Ovary (tissue), 10 donors: ENCODE measurements at places on chromosomes 7 and 10.

DNA sequence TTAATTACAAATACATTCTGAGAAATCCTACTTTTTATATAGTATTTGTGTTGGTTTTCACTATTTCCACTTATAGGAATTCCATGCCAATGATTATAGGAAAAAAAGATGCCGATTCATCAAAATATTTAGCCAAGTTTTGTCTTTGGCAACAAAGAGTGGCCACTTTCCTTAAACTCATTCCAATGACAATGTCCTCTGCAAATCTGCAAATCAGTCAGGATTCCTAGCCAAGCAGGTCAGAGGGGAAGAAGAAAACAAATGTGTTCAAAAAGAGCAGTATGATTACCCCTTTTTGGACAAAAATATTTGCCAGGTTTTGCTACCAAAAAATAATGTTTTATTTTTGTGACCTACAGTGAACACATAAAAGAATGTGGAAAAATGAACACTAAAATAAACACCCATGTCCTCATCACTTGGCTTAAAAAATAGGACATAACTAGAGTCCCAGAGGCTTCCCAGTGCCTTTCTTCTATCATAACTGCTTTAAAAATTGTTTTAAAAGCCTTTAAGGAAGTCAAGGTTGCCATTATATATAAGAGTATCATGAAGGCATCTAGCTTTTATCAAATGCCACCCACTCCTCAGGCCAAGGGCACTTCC is 125.9 kb downstream of the ADAM12 start:
- H3K4me3 ChIP-seq = no peak overlapping the region
- no peak for DNase-seq
- peak overlapping the region; percentile 69 for H3K27ac ChIP-seq

GRCh38 chr7:121302214-121302745 is 26.5 kb upstream of the WNT16 start:
- peaks cover under 1% of the 10 kb centered on the region for H3K27me3 ChIP-seq
- no peaks in the 10 kb centered on the region for H3K4me1 ChIP-seq
- no peak for DNase-seq
- no peak overlapping the region for H3K4me3 ChIP-seq
- no peaks in the 10 kb centered on the region for H3K36me3 ChIP-seq
- H3K27ac ChIP-seq = no peak overlapping the region

GRCh38 chr10:119466076-119466475 is 76.4 kb downstream of the RGS10 start:
- H3K27ac ChIP-seq = no peak overlapping the region
- no peaks in the 10 kb centered on the region for H3K4me1 ChIP-seq
- H3K27me3 ChIP-seq = no peaks in the 10 kb centered on the region
- DNase-seq = no peak

GRCh38 chr10:101063050-101063525 is 1.3 kb downstream of the KAZALD1 start:
- no peaks in the 10 kb centered on the region for H3K36me3 ChIP-seq
- H3K27me3 ChIP-seq = peaks cover 3% of the 10 kb centered on the region
- no peak for DNase-seq
- no peak overlapping the region for H3K27ac ChIP-seq
- H3K4me3 ChIP-seq = no peak overlapping the region

GRCh38 chr7:1058821-1059199 is 14.5 kb downstream of the GPR146 start:
- DNase-seq = no peak
- H3K27ac ChIP-seq = no peak overlapping the region
- H3K4me3 ChIP-seq = no peak overlapping the region
- no peaks in the 10 kb centered on the region for H3K36me3 ChIP-seq

DNA sequence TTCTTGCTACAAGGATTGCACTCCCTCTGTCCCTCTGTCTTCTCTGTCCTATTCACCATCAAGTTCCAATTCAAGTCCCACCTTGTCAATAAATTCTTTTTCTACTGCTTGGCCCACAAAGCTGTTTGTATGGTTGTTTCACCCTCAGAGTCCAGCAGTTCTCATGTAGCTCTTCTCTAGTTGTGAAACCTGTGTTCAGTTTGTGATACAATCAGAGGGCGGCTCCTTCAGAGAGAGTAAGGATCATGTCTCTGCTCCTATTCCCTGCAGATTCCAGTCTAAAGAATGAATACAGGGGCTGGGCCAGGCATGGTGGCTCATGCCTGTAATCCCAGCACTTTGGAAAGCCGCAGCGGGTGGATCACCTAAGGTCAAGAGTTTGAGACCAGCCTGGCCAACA is 126.6 kb upstream of the BET1 start:
- H3K4me1 ChIP-seq = peaks cover 2% of the 10 kb centered on the region
- H3K27me3 ChIP-seq = no peaks in the 10 kb centered on the region
- H3K4me3 ChIP-seq = no peak overlapping the region
- no peaks in the 10 kb centered on the region for H3K36me3 ChIP-seq
- no peak overlapping the region for H3K27ac ChIP-seq
- peak; percentile 5 for DNase-seq
